Astrocyte (in vitro differentiated cells and primary cell): ENCODE measurements at places on chromosomes 4 and X. TPM values are rescaled to one million over a fixed set of nuclear protein-coding genes. Genes with fewer than 3 reads are reported as not detected.
A peak's percentile ranks its signal among the peaks of the same experiment; 100 is the strongest.

DNA sequence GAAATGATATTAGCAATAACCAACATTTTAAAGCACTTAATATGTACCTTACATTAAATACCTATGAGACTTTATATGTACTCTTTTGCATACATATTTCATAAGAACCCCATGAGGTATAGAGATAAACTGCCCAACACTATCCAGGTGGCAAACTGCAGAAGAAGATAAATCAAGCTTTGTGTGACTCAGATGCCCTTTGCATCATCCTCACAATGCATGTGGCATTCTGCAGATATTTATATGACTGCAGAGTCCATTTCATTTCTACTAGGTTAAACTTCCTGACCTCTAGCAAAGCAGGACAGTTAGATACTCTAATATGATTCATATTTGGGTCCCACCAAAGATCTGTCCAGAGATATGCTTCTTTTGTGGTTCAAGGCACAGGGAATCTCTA is 85.6 kb upstream of the RASGEF1B start:
- DNase-seq = no peak

- peak; percentile 76 for DNase-seq
These were observed 198.2 kb upstream of the CXorf66 start for GRCh38 chrX:140163371-140164159.

DNA sequence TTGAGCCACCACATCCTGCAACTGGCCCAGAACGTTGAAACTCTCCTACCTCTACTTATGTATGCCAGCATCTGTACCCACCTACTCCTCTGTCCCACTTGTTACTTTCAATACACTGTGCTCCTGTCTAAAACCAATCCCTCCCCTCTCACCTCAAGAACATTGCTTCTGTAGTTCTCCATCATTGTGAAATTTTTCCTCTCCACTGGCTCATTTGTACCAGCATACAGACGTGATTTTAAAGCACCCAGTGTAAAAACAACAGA is 25.5 kb upstream of the USO1 start:
- DNase-seq = no peak

AFM gene
- not detected in 2 replicates for total RNA-seq

- DNase-seq = no peak
These were observed 14.8 kb downstream of the PDK3 start for GRCh38 chrX:24479924-24480323.

DNA sequence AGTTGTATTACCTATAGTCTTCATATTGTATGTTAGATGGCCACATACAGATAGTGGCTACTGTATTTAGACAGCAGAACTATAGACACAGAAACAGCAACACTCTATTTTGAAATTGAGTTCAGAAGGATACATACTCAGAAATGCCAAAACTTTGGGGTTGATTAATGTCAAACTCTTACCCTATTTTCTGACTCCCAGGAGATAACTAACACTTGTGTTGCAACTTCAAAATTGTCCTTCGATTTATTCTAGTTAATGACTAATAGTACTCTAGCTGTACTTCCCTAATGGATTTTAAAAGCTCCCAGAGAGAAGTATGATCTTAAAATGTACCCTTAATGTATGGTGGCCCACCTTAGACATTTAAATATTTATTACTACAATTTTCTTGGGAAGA is 229.9 kb upstream of the UGT8 start:
- DNase-seq = no peak

DNA sequence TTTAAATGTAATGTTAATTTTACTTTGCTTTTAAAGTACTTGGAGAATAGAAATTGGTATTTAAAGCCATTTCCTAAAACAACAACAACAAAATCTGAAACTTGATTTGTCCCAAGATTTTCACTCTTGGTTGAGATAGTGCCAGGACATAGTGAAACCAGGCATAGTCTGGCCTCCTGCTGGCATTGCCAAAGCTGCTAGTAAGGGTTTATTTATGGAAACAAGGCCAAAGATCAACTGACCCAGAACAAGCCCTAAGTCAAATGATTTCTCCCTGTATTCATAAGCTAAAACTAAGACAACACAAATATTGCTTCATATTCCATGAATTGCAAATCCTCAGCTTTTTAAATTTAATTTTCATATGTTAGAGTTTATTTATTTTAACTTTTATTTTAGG is 227.5 kb upstream of the FGF13 start:
- DNase-seq = no peak

DNA sequence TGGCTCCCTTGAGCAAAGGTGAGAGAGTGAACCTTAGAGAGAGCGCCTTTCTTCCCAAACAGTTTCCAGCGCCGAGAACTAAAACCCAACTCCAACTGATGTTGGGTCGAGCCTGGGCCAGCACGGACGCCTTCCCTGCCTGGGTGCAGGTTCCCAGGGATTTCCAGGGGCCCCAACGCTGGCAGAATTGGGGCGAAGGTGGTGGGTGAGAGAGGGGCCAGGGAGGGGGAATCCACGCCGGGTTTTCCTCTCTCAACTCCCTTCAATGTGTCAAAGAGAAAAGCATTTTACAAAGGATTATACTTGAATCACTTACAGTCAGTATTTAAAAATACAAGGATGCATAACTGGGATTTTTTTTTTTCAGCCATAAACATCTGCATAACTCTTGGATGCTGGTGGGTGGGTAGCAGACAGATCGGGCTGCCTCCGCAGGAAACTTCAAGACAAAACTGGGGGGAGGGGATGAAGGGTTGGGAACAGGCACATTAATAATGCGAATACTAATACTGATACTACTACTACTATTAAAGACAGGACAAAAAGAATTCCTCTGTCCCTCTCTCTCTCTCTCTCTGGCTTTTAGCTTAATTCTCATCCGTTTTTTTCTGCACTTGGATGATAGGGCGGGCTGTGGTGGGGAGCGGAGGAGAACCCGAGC is 1.3 kb upstream of the ARX start:
- DNase-seq = no peak

KLHL5 gene
- total RNA-seq = 67.5 and 70.8 TPM in 2 replicates

GRCh38 chr4:75004755-75005668 is 72.1 kb downstream of the PARM1 start:
- DNase-seq = no peak

- peak; percentile 62 for DNase-seq
These were observed 25.6 kb upstream of the DAPP1 start for GRCh38 chr4:99790796-99791617.

- no peak for DNase-seq
These were observed 274.3 kb upstream of the HS3ST1 start for GRCh38 chr4:11702886-11703557.

GLRB gene
- 5.7 and 6.8 TPM in 2 replicates for total RNA-seq

- no peak for DNase-seq
These were observed 226.7 kb upstream of the CENPE start for GRCh38 chr4:103424853-103425252.

- DNase-seq = no peak
These were observed 912 bp downstream of the CXorf65 start for GRCh38 chrX:71105628-71106027.

S100P gene
- total RNA-seq = not detected in 2 replicates
